ENCODE measurements at places on chromosomes 13 and 19.

DNA sequence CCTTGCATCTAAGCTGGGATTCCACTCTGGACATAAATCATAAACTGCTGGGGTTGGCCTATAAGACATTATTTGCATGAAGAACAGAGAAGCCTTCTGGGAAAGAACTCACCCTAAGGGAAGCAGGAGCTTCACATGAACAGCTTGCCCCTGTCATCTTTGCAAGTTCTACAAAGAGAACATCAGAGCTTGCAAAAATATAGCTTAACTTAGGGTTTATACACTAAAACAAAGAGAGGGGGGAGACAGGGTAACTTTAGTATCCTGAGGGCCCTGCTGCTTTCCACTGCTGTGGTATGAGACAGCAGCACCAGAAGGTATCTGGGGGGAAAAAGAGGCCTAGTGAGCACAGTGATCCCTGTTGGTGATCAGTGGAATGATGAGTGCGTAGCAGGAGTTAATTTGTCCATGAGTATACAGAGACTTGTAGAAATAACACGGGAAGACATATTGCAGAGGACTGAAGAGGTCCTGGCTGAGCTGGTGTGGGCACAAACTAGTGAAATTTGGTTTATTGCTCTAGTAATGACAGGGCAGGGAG lies 116.1 kb upstream of the TSC22D1 start:
- no peak for DNase-seq

- DNase-seq: no peak
Measured at GRCh38 chr19:13026462-13027370, 31.4 kb downstream of the NFIX start.

DNA sequence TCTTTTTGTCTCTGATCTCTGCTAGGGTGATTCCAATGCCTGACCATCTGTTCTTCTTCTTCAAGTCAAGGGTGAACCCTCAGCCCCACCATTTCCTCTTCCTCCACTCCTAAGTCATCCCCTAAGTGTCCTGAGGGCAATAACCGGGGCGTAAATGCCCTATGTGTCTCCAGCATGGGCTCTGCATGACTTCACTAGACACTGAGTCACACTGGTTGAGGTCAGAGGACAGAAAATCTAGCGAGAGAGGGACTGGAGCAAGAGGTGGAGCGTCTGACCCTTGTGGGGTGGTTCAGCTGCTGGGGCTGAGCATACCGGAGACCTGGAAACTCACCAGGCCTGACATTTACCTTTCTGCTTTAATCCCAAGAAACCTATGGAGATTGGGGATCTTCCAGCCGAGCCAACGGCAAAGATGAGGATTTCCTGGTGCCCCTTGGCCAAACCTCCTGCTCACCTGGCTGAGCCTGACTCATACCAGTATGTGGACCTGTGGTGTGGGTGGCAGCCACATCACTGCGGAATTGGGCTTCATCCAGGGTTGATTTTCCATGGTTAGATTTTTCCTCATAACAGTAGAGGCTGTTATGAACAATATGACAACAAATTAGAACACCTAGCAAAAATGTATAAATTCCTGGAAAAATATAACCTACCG lies 26.9 kb downstream of the SCGB2B2 start:
- no peak for DNase-seq

DNA sequence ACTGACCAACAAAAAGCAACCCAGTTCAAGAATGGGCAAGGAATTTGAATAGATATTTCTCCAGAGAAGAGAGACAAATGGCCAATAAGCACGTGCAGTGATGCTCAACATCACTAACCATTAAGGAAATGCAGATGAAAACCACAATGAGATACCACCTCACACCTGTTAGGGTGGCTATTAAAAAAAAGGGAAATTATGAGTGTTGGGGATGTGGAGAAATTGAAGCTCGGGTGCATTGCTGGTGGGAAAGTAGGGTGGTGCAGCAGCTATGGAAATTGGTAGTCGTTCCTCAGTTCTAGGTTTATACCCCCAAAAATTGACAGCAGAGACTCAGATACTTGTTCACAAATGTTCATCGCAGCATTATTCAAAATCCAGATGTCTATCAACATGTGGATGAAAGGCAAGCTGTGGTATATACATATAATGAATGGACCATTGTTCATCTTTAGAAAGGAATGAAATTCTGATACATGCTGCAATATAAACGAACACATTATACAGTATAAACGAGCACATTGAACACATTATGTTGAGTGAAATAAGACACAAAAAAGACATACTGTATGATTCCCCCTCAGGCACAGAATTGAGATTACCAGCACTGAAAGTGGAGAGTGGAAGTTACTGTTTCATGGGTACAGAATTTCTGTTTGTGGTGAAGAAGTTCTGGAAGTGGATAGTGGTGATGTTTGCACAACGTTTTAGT lies 927 bp downstream of the CHAMP1 start:
- DNase-seq: no peak

- DNase-seq: no peak
Measured at GRCh38 chr13:44110091-44110621, 230.5 kb downstream of the LACC1 start.

- no peak for DNase-seq
Measured at GRCh38 chr19:38293281-38293680, 10.8 kb upstream of the C19orf33 start.

DNA sequence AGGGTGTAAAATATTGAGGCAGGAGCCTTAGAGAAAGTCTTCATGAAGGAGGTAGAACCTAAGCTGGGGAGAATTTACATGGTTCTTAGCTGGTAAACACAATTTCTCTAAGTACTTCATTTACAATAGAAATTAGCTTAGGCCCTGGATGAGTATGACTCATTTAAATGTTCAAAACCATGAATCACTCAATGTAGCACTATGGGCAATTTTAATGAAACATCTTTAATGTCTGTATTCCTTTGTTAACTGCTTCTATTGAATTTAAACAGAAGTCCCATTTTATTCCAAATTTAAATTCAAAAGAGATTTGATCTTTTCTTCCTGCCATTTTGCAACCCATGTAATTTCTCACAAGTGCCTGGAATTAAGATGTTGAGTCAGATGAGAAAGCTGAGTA lies 252.1 kb downstream of the RFC3 start:
- no peak for DNase-seq

GRCh38 chr13:53405616-53406015 lies 377.0 kb downstream of the OLFM4 start:
- no peak for DNase-seq
